NCI-H1436 (cell line): ENCODE measurements at places on chromosomes 16 and 17.

GRCh38 chr16:47732523-47733111 is 271.5 kb downstream of the PHKB start:
- DNase-seq, result no peak

DNA sequence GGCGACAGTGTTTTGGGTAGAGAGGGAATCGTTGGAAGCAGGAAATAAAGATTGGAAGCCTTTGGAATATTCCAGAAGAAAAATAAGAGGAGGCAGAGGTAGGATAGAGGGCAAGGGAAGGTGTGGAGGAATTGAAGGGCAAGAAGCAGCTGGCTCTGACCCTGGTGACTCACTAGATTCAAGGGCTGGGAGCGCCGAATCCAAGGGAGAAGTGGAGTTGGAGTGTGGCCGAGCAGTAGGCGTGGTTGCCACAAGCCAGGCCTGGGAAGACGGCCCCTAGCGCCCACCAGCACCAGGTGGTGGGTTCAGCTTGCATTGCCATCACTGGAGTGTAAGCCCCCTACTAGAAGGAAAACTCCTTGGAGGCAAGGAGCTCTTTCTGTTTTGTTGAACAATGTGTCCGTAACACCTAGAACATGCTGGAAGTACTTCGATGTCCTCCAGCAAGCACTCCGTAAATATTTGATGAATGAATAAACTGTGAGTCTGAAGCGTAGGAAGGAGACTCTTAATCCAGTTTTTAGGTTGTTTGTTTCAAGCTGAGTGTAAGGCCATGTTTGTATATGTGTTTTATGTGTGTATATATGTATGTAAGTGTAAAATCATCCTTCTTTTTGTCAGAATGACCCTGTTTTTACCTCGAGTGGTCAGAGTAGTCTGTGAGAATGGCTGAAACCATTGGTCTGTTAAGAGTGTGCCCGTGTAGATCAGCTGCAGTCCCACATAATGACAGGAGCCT is 139.5 kb downstream of the CMIP start:
- no peak for DNase-seq

DNA sequence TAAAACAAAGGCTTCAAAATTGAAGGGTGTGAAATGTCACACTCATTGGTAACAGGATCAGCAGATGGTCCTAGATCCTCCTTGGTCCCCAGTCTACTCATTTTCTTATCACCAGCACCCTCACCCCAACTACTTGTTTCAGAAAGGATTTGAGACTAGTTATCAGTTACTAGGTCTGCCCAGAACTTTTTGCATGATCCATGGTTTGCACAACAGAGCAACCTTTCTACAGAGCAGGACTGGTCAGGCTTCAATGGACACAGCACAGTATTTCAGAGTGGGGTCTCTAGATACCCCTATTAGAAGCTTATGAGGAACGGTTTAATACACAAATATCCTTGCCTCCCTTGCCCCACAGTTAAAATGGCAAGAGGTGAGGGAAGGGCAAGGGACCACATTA is 25.6 kb downstream of the TTC19 start:
- DNase-seq, result no peak

GRCh38 chr17:511833-512251 is 159.2 kb upstream of the RPH3AL start:
- DNase-seq, result no peak

GRCh38 chr16:89313583-89313982 is 96.1 kb downstream of the ZNF778 start:
- DNase-seq, result no peak

DNA sequence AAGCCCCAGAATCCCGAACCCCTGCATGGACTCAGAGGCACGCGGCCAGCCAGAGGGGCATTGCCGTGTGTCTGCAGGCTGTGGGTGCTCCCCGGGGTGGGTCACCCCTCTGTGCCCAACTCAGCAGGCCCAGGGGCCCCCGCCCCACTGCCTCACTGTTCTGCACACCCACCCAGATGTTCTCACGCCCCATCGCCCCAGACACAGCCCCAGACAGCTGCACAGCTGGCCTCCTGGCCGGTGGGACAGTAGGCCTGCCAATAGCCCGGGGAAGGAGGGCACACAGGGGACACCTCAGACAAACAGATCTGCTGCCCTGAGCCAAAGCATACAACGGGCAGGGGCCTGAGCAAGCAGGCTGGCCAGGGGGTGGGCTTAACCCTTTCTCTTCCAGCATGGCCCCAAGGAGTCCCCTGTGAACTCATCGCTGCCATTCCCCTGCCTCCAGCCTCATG is 27.6 kb upstream of the NXPH3 start:
- no peak for DNase-seq
